ENCODE measurements at places on chromosomes 7 and 10. TPM values are rescaled to one million over a fixed set of nuclear protein-coding genes. Genes with fewer than 3 reads are reported as not detected.

The MALRD1 gene
- total RNA-seq = not detected

GRCh38 chr7:46942574-46942973 lies 639.3 kb downstream of the TNS3 start:
- DNase-seq = no peak

- no peak for DNase-seq
Measured at GRCh38 chr10:7374795-7375194, 36.0 kb downstream of the SFMBT2 start.

The HTR5A gene
- total RNA-seq = not detected

The TYW1B gene
- 1.3 TPM for total RNA-seq

The MMP21 gene
- not detected for total RNA-seq
